Type B pancreatic cell (in vitro differentiated cells): ENCODE measurements at places on chromosomes 13 and 19. TPM values are rescaled to one million over a fixed set of nuclear protein-coding genes. Genes with fewer than 3 reads are reported as not detected.

Gene CNN1
- 2.3 and 7.9 TPM in 2 replicates for total RNA-seq

Gene PTH2
- not detected in 2 replicates for total RNA-seq

Gene PRODH2
- total RNA-seq, result 11.5 and 20.6 TPM in 2 replicates

Gene CEACAM21
- not detected in 2 replicates for total RNA-seq

Gene CACNA1A
- 20.9 and 23.2 TPM in 2 replicates for total RNA-seq

Gene PSG11
- total RNA-seq, result not detected in 2 replicates

Gene TNFRSF19
- 60.6 and 64.4 TPM in 2 replicates for total RNA-seq

Gene NXNL1
- not detected in 2 replicates for total RNA-seq

Gene CLEC17A
- total RNA-seq, result not detected in 2 replicates

Gene PCDH9
- total RNA-seq, result 12.8 and 20.2 TPM in 2 replicates

Gene ZNF667
- total RNA-seq, result 0.10 TPM in 1 of 2 replicates, not detected in the other

Gene FAM83E
- total RNA-seq, result 6.1 and 8.1 TPM in 2 replicates

Gene KRTDAP
- 0.80 and 2.0 TPM in 2 replicates for total RNA-seq

Gene TUBB4A
- total RNA-seq, result 6.8 and 10.9 TPM in 2 replicates

Gene PDE4C
- 0.33 and 0.89 TPM in 2 replicates for total RNA-seq

Gene ZNF555
- total RNA-seq, result 6.8 and 9.7 TPM in 2 replicates

Gene CEACAM20
- 2.3 TPM in 1 of 2 replicates, not detected in the other for total RNA-seq

Gene ZNF135
- total RNA-seq, result 12.0 and 13.1 TPM in 2 replicates

Gene POU4F1
- 0.93 and 5.4 TPM in 2 replicates for total RNA-seq

Gene MUC16
- 119 and 342 TPM in 2 replicates for total RNA-seq

Gene SYNGR4
- not detected in 2 replicates for total RNA-seq

Gene ZNF682
- 10.8 and 16.2 TPM in 2 replicates for total RNA-seq

Gene TRAPPC5
- 92.6 and 107 TPM in 2 replicates for total RNA-seq

Gene MAN2B1
- 90.6 and 95.4 TPM in 2 replicates for total RNA-seq

Gene FLT1
- 0.79 and 1.3 TPM in 2 replicates for total RNA-seq

Gene KLK6
- total RNA-seq, result 5.0 and 5.5 TPM in 2 replicates

Gene FSTL3
- total RNA-seq, result 9.3 and 11.0 TPM in 2 replicates

Gene SIGLECL1
- total RNA-seq, result not detected in 2 replicates

Gene NLRP11
- not detected in 2 replicates for total RNA-seq

Gene CYP2A7
- not detected in 2 replicates for total RNA-seq

Gene PPP1R37
- total RNA-seq, result 44.7 and 63.7 TPM in 2 replicates

Gene FCAR
- total RNA-seq, result not detected in 2 replicates

Gene ZNF85
- total RNA-seq, result 12.3 and 21.7 TPM in 2 replicates

Gene MYBPC2
- 0.12 TPM in 1 of 2 replicates, not detected in the other for total RNA-seq

Gene FGF14
- total RNA-seq, result 4.2 and 6.7 TPM in 2 replicates

Gene LIG4
- 8.7 and 10.0 TPM in 2 replicates for total RNA-seq

Gene KLK5
- total RNA-seq, result not detected in 2 replicates

Gene VASP
- 51.9 and 73.0 TPM in 2 replicates for total RNA-seq

Gene MATK
- 1.6 and 1.7 TPM in 2 replicates for total RNA-seq

Gene CALR3
- not detected in 2 replicates for total RNA-seq

Gene RDH8
- not detected in 2 replicates for total RNA-seq

Gene SBK2
- total RNA-seq, result 0.75 TPM in 1 of 2 replicates, not detected in the other

Gene SELENOW
- total RNA-seq, result 109 and 117 TPM in 2 replicates

Gene TMEM86B
- total RNA-seq, result 14.4 and 19.0 TPM in 2 replicates

Gene FUT2
- 9.0 and 13.3 TPM in 2 replicates for total RNA-seq

Gene TPTE2
- not detected in 2 replicates for total RNA-seq

Gene CCDC70
- total RNA-seq, result not detected in 2 replicates

Gene ARHGAP35
- total RNA-seq, result 54.1 and 72.3 TPM in 2 replicates

Gene IZUMO2
- not detected in 2 replicates for total RNA-seq

Gene KISS1R
- total RNA-seq, result 1.2 and 2.2 TPM in 2 replicates
